ENCODE measurements at places on chromosomes 11 and 22.

- no peak for DNase-seq
Observed at GRCh38 chr11:14330881-14331280, 28.1 kb downstream of the RRAS2 start.

DNA sequence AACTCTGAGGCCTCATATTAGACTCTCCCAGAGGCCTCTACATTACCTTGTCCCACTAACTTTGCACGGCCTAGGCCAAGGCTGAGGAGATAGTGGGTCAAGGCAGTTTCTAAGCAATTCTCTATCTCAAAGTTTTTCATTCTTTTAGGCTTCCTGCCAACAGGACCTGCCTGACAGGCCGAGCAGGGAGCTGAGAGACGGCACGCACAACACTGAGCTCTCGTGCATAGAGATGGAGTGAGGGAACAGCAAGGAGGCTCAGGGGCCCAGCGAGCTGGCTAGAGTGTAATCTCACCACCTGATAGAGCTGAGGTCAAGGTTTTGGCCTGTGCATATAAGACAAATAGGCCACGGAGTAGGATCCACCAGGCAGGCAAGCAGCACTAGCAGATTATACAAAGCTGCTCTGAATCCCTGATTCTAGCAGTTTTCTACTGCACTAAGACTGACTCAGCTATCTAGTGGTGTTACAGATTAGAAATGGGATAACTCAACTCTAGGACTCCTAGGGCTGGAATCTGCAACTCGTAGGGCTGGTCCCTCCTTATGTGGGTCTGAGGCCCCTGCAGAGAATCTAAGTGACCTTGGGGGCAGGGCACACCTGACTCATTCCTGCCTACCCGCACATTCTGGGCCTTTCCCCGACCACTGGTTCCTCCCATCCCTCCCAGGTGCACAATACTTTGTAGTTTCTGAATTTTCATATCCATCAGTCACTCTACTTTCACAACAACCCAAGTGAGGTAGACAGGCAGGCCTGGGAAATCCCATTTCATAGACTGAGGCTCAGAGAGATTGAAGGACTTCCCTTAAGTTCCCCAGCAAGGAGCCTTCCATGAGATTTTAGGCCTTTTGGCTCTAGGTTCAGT, 1.7 kb downstream of the CYB5R2 start:
- DNase-seq = no peak

DNA sequence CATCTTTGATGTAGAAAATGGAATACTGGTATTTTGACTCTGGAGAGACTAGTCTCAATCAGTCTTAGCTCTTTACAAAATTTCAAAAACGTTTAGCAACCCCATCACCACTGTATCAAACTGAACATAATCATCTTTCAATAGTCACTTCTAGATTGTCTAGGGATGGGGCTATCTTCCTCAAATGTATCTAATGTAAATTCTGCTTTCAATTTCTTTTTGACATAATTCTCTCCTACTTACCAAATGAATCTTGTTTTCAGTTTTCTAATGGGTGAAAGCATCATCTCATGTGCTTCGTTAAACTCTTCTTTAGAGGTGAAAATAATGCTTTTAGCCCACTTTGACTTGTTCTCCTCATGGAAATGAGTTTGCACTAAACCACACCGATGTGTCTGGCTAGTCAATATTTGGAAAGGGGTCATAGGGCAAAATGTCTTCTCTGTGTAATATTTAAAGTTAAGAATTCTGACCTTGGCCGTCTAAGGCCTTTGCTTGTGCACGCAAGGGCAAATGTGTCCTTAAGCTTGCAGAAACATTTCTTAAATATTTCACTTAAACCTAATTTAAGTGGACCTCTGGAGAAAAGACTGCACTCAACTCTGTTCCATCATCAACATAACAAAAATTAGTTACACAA, 5.2 kb downstream of the SIK3 start:
- no peak for DNase-seq

GRCh38 chr11:75004215-75004614, 15.5 kb downstream of the NEU3 start:
- DNase-seq = no peak

GRCh38 chr22:46262449-46263215, 511 bp downstream of the PKDREJ start:
- DNase-seq = peak; percentile 88

GRCh38 chr11:32446227-32446626, 10.9 kb upstream of the WT1 start:
- no peak for DNase-seq

DNA sequence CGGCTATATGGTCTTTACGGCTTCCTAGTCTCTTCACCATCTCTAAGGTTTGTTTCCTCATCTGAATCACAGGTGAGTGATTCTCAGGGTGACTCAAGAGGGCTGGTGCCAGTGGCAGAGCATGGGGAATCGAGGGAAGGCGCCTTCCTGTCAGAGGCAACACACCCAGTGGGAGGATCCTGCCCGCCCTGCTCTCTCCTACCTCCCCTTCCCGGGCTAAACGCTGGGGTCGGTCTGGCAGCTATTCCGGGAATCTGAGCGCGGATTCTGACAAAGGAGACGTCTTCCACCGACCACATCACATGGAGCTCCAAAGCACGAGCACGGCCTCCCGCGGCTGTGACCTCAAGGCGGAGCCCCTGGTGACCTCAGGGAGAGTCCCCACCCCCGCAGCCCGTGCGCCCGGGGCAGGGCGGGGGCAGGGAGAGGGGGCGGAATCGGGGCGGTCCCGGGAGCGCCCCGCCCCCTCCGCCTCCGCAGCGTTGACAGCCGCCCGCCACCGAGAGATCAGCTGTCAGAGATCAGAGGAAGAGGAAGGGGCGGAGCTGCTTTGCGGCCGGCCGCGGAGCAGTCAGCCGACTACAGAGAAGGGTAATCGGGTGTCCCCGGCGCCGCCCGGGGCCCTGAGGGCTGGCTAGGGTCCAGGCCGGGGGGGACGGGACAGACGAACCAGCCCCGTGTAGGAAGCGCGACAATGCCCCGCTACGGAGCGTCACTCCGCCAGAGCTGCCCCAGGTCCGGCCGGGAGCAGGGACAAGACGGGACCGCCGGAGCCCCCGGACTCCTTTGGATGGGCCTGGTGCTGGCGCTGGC, at the start of gene SMPD1:
Gene SMPD1, plus strand, starts transcription at position 570 of the 813 bp plus-strand sequence. Its CDS starts 125 bp downstream, at position 695.
- DNase-seq = peak; percentile 96

GRCh38 chr11:115718106-115718505, 213.9 kb upstream of the CADM1 start:
- DNase-seq = no peak

All from erythroblast (primary cell).